Activated CD4-positive, CD25-positive, alpha-beta regulatory T cell treated with anti-CD3 and anti-CD28 coated beads, Interleukin-2, amount 50 U/mL, for 24 hours (primary cell): ENCODE measurements at places on chromosomes 2 and 18.

DNA sequence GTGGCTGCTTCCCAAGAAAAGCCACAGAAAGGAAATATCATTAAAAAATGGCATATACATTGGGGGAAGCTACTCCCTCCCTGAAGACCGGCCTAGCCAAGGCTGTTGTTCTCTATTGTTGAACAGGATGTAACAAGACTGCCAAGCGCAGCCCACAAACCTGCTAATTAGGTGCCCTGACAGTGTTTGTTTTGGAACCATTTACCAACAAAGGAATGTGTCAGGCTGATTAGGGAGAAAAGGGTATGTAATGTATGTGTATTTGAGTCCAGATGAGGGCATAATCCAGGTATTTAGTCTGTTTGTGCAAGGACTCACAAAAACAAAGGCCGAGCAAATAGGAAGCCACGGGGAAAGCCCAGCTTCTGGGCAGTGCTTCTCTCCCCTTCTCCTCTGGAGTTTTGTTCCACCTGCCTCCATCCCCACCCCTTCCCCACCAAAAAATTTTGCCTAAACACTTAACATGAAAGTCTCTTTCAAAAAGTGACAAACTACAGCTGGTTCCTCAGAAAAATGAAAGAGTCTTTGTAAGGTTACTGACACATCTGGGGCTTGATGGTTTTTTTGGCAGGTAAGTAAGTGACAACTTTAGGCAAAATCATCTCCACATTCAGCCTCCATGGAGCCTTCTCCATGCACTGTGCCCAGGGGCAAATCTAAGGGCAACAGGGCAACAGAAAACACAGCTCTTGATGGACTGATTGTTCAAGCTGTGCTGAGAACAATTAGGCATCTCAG lies 78.3 kb upstream of the FZD5 start:
- ATAC-seq: no peak

GRCh38 chr18:64850791-64851190 lies 701.9 kb upstream of the LINC00305 start:
- ATAC-seq: no peak

GRCh38 chr2:159151198-159152127 lies 135.0 kb downstream of the WDSUB1 start:
- ATAC-seq: no peak

DNA sequence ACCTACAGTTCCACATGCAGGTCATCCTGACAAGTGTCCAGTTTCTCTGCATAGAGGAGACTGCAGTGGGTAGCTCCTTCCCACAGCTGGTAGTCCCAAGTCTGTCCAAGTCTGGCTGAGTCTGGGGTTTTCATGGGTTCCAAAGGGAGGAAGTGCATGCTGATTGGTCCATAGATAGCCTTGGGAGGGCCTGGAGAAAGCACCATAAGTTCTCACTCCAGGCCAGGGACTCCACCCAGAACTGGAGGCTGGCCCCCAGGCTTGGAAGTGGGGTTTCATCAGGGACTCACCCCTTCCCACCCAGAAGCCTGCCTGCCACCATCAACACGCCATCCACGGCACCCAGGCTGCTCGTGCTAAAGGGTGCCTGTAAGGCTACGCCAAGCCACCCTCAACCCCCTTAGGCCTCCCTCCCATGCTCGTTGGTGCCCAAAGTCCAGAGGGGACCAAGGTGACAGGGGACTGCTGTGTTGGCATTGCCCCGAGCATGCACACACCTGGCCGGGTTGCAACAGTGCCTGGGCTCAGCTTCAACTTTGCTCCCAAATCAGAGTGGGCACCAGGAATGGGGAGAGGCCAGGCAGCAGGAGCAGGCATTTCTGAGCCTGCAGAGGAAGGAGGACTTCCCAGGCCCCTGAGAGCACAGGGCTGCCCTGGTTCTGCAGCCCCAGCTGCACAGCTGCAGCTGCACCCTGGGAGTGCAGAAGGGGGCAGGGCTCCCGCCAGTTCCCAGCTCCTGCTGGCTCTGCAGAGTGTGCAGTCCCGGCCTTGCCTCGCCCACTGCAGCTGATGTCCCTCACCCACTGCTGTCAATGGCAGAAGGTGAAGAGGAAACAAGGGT lies 116.5 kb upstream of the MAP2 start:
- no peak for ATAC-seq

GRCh38 chr2:241454837-241455485 lies 53.4 kb downstream of the STK25 start:
- ATAC-seq: no peak

GRCh38 chr2:97718051-97718882 lies 4.9 kb downstream of the ZAP70 start:
- ATAC-seq: peak; percentile 79

GRCh38 chr2:33292981-33293595 lies 183.4 kb upstream of the RASGRP3 start:
- no peak for ATAC-seq

DNA sequence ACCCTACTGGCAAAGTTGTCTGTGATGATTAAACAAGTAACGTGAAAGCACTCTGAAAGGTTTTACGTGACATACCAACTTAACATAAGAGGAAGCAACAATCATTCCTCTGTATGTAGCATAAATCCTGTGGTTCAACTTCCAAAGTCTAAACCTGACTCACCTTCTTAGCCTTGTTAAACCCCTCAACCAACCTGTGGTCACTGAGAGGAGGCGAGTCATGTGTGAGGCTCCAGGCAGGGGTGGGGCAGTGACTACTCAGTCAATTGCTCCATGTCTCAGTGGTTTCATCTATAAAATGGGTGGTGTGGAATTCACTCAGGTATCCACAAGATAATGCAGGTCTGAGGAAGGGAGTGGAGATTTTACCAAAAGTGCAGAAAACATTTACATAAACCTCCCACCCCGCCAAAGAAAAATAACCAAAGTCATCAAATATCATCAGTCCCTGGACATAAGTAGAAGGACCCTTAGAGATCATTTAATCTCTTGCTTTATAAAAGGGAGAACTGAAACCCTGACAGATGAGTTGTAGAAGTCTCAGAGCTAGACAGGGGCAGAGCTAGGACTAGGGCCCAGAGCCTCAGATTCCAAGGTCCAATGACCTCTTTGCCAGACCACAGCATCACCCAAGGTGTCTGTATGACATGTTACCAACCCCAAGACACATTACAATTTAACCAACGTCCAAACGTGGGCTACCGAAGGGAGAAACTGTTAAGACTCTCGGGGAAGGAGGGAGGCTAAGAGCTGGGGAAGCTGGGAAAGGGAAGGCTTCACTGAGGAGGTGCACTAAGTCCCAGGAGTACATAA lies 3.7 kb upstream of the PCBP1 start:
- ATAC-seq: peak; percentile 48

GRCh38 chr2:114784890-114785583 lies 342.6 kb downstream of the DPP10 start:
- ATAC-seq: no peak

- no peak for ATAC-seq
These were observed 34.9 kb downstream of the SMAD7 start for GRCh38 chr18:48915626-48916425.

- no peak for ATAC-seq
These were observed 9.7 kb downstream of the PDCD1 start for GRCh38 chr2:241848761-241849615.

- no peak for ATAC-seq
These were observed 3.4 kb downstream of the TMEM18 start for GRCh38 chr2:673615-674320.

DNA sequence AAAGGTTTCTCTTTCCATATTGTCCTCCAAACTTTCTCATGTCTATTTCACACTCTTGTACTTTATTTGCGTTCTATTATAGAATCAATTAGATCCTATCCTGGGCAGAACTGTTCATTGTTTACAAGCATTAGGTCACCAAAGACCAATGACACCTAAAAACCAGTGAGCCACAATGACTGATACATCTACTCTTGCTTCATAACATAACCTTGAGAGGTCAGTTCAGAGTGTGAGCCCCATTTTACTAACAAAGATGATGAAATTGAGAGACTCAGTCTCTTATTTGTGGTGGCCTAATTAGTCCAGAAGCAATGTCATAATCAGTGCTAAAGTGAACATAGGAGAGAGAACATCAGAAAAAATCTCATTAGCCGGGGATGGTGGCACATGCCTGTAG lies 248.9 kb upstream of the RBBP8 start:
- ATAC-seq: no peak

DNA sequence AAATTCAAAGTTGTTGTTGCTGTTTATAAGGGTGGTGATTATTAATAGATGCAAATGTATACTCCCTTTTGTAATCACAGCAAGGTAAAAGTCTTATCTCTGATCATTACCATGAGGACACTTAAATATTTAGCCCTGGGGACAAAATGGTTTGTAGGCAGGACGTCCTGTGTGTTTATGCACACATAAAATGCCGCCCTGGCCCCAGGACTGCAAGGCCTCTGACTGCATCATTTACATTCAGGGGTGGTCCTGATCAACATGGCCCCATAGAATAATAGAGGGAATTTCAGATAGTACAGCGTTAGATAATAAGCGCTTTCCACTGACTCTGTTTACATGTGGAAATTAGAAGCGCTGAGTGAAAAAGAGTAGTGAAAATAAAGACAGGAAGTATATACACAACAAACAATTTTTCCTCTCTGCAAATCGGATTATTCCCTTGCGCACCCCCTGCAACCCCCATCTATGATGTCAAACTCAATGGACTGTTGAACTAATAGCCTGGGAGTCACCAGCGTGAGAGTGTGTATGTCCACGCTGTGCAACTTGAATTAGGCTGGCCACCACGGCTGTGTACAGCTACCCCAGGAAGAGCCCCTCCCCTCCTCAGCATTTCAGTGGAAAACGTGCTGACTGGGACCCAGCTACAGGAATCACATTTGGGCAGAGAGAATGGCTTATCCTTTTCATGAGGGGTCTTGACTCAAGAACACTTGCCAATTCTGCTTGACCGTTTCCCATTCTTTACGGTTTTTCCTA lies 291.5 kb downstream of the SOX11 start:
- no peak for ATAC-seq

GRCh38 chr2:148965623-148966437 lies 72.7 kb upstream of the LYPD6B start:
- no peak for ATAC-seq

- no peak for ATAC-seq
These were observed 304.8 kb upstream of the SOX11 start for GRCh38 chr2:5387406-5387805.

GRCh38 chr18:56326336-56327072 lies 311.9 kb downstream of the TXNL1 start:
- no peak for ATAC-seq

DNA sequence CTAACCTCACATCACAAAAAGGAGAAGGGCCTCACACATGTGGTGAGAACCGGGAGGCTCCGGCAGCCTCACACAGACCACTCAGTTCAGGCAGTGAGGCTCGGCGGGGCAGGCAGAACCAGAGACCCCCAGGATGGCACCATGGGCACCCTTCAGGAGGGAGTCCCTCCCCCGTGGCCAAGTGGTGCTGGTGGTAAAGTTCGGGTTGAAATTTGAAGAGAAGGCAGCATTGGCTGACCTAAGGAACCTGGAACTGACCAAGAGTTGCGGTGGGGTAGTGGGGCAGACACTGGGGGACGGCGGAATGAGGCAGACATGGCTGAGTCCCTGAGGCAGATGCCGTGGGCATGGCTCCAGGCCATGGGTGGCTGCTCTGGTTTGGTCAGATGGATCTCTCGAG lies 239.3 kb upstream of the MYT1L start:
- no peak for ATAC-seq

GRCh38 chr18:23188068-23188760 lies 52.9 kb downstream of the CABLES1 start:
- ATAC-seq: no peak

DNA sequence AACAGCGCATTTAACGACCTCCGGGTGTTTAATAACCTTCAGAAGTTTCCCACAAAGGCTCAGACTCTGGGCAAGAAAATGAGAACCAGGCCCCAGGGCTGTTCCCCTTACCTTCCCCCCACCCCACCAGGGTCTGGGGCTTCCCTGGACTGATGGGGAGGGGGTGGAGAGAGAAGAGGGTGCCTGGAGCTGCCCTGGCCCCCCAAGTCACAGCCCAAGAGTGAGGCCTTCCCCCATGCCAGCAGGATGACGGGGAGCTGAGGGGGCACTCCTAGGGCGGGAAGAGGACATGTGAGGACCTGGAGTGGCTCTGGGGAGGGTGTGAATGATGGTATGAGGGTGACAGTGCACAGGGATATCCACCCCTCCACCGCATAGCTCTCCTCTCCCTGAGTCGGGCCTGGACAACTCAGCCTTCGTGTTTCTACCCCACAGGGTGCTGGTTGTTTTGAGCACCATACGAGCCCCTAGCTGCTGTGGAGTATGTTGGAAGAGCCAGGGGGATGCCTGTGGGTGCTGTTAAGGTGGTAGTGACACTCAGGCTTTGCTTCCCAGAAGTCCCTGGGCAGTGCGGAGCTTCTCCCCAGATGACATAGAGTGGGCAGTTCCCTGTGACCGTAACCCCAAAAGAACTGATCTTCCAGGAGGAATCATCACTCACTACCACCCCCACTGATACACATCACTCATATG lies 3.9 kb downstream of the PKDCC start:
- ATAC-seq: no peak

- ATAC-seq: no peak
These were observed 2.3 kb downstream of the EGR4 start for GRCh38 chr2:73291093-73291460.

DNA sequence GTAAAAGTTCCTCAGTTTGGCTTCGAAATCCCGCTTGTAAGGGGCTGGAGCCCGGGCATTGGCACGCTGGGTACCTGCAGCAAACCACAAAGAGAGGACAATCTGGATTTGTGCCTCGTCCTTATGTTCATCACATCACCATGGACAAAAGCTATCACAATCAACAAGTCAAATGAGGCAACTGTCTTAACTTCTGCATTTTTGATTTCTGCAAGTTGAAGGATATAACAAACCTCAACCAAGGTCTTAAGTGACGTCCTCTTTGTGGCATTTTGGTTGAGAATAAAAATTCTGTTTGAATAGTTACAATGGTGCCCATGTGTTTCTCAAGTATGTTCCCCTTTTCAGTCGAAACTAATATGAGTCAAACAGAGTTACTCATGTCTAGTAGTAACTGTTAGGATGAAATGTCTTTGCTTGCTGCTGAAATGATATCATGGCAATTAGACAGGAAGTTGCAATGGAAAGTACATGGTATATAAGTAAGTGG lies 70.8 kb upstream of the STK17B start:
- ATAC-seq: peak; percentile 88

DNA sequence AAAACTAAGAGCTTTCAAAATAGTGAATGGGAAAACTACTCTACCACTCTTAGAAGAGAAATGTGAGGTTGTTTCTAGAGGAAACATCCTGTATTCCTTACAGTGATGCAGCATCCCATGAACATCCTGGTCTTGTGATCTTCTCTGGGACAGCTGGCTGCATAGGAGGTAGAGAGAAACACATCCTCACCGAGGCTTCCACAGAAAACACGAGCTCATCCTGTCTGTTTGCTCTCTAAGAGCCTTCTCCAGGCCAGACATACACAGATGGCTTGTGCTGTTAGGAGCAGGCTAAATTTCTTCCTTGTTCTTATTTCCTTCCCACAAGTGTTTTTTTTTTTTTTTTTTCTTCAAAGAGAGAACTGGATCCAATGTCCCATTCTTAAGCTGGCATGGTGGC lies 14.7 kb upstream of the FZD7 start:
- no peak for ATAC-seq

- ATAC-seq: no peak
These were observed 111.9 kb downstream of the SETBP1 start for GRCh38 chr18:44792456-44793061.
